ENCODE measurements at places on chromosomes 7 and 10.
A peak's percentile ranks its signal among the peaks of the same experiment; 100 is the strongest.

- no peak for DNase-seq
Observed at GRCh38 chr7:24926623-24927524, 53.1 kb downstream of the OSBPL3 start.

- no peak for DNase-seq
Observed at GRCh38 chr7:2171855-2172254, 60.9 kb downstream of the MAD1L1 start.

- no peak for DNase-seq
Observed at GRCh38 chr7:47326220-47326619, 255.7 kb downstream of the TNS3 start.

- DNase-seq = no peak
Observed at GRCh38 chr7:64916-65341, 127.4 kb upstream of the FAM20C start.

GRCh38 chr7:151895631-151896031, 18.7 kb upstream of the PRKAG2 start:
- no peak for DNase-seq

DNA sequence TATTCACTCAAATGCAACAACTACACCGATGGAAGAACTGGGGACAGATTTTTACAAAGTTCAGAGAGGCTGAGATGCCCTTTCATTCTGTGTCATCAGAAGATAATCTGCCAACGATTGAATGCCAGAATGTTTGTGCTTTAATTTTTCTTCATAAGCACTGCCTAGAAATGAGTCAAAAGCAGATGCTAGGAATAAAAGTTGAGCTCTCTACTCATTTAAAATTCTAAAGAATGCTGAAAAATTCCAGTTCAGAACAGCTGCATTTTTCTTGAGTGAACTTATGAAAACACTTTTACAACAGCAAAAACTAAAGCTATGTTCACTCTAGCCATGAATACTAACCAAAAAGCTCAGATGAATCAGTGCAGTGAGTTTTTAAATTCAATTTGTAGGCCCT, 22.3 kb upstream of the FAM133B start:
- DNase-seq = no peak

- peak; percentile 71 for DNase-seq
Observed at GRCh38 chr7:74453322-74454011, at the start of gene GTF2IRD1. GTF2IRD1 (plus strand) TSS chr7:74453906; CDS start chr7:74508081, 54,175 bp downstream.

GRCh38 chr10:88409236-88409635, 173.9 kb downstream of the RNLS start:
- no peak for DNase-seq

DNA sequence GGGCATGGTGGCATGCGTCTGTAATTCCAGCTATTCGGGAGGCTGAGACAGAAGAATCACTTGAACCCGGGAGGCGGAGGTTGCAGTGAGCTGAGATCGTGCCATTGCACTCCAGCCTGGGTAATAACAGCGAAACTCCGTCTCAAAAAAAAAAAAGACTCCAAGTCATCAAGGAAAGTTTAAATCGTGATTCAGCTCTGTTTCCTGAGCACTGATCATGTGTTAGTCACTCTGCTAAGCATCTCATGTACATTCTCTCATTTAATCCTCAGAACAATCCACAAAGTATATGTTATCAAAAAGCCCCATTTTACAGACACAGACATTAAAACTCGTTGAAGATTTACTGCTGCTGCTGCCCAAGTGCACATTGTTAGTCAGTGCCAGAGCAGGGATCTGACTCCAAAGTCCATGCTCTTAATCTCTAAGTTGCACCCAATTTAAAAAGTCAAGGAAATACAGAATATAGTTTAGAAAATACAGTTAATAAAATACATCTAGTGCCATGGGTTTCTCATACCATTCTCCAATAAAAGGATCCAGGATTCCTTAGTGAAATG, 6.2 kb downstream of the PIK3AP1 start:
- no peak for DNase-seq

GRCh38 chr10:117616179-117616578, 73.6 kb downstream of the EMX2 start:
- DNase-seq = no peak

DNA sequence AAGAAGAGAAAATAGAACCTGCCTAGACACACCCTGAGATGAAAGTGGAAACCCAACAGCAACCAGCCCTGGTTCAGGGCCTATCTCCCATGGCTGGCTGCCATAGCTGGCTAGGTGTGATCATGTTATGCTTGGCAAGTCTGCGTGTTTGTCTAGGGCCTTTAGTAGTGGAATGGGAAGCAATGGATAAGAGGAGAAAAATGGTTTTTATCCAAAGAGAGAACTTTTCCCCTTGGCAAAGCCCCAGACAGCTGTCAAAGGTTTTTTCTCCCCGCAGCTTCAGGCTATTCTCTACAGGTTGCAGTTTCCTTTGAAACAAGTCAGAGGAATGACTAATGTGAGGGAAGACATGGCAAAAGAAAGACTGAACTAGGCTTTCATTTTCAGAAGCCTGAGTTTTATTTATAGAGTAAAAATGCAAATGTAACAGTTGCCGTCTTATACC, 161.5 kb downstream of the SEMA3D start:
- DNase-seq = no peak

- DNase-seq = no peak
Observed at GRCh38 chr10:47299611-47300428, at the start of gene GDF10. GDF10 (plus strand) TSS chr10:47300197; CDS start chr10:47300652, 455 bp downstream.

- no peak for DNase-seq
Observed at GRCh38 chr7:55172161-55172560, 153.3 kb downstream of the EGFR start.

DNA sequence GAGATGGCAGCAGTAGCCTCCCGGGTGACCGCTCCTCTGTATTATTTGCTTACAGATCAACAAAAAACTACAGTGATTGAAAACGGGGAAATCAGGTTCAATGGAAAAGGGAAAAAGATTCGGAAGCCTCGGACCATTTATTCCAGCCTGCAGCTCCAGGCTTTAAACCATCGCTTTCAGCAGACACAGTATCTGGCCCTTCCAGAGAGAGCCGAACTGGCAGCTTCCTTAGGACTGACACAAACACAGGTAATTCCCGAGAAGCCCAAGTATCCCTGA, 2.2 kb downstream of the DLX6 start:
- no peak for DNase-seq
